ENCODE measurements at places on chromosomes 2 and 18.

- DNase-seq: no peak
These were observed 217.0 kb upstream of the CXCR4 start for GRCh38 chr2:136334967-136335366.

- DNase-seq: no peak
These were observed 4.1 kb downstream of the MTCL1 start for GRCh38 chr18:8709248-8710059.

GRCh38 chr2:154140249-154141025, 268.7 kb downstream of the GALNT13 start:
- no peak for DNase-seq

- DNase-seq: peak; percentile 73
These were observed at the start of gene PLCD4 for GRCh38 chr2:218607436-218608115. Gene PLCD4, plus strand, starts transcription at chr2:218607899. Its CDS starts 7,841 bp downstream, at chr2:218615740.

- no peak for DNase-seq
These were observed 26.9 kb downstream of the MCEE start for GRCh38 chr2:71102981-71103681.

- DNase-seq: no peak
These were observed 25.6 kb downstream of the DNPEP start for GRCh38 chr2:219362072-219362471.

DNA sequence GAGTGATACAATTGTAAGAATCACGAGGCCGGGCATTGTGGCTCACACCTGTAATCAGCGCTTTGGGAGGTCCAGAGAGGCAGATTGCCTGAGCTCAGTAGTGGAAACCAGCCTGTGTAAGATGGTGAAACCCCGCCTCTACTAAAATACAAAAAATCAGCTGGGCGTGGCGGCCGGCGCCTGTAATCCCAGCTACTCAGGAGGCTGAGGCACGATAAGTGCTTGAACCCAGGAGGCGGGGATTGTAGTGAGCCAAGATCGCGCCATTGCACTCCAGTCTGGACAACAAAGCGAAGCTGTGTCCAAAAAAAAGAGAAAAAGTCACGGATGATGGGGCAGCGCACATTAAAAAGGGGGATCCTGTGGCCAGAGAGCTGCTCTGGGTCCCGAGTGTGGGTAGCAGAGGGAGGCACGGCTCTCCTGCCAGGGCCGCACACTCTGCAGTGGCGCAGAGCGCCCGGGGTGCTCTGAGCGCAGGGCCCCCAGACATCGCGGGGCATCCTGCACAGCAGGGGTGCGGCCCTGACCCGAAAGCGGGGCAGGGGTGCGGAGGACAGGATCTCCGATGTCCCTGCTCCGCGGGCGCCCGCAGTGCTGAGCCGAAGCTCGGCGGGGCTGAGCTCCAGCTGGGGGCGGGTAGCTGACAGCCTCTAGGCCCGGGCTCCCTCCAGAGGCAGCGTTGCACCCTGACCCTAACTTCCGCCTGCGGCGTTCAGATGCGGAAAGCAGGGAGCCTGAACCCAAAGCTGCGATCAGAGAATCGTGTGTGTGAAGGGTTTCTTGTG, 30.4 kb upstream of the RAB6D start:
- no peak for DNase-seq
